ENCODE measurements at places on chromosomes 16 and 17.

GRCh38 chr16:85633438-85633743, 20.3 kb downstream of the GSE1 start:
- no peak for DNase-seq

DNA sequence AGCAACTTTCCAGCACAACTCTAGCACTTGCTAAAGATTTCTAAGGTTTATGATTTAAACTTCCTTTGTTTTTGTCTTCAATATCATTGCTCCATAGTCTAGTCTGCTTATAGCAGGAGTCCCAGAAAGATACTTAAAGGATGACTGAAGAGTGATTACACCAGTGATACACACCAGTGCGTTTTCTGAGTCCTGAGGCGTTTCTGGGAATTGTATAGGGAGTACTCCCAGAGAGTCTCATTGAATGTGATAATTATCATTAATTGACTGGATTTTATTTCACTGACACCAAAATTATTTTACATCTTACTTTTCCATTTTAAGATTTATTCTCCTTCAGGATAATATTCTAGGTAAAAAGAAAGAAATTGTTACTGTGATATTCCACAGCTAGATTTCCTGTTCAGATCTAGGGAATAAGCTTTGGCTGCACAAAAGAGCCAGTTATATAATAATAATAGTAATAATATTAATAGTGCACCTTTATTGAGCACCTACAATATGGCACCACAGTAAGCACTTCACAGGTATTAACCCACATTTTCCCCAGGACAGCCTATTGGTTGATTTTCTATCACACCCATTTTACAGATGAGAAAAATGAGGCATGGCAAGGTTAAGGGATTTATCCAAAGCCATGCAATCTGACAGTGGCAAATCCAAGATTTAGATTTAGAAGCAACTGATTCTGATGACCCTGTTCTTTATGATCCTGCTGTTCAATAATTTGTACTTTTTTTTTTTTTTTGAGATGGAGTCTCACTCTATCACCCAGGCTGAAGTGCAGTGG, 62.6 kb downstream of the IRX5 start:
- DNase-seq: no peak

DNA sequence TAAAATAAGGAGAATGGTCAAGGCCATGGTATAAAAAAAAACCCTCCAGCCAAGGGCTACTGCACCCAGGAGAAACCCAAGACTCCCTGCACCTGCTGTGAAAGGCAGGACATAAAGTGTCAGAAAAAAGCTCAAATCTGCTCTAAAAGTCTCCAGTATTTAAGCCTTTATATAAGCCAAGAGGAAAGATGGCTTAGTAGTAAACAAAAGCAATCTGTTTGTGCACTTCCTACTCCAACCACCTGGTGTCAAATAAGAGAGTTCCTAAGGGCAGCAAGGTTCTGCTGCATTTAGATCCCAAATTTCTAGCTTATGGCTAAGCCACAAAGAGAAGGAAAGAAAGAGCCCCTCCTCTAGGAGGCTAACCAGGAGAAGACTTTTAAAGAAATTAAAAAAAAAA, 20.6 kb downstream of the ACSM1 start:
- DNase-seq: no peak

GRCh38 chr17:81228834-81229665, 6.3 kb upstream of the CEP131 start:
- DNase-seq: no peak

- DNase-seq: no peak
Measured at GRCh38 chr16:24571096-24571495, 31.7 kb downstream of the RBBP6 start.
